ENCODE measurements at places on chromosomes 3 and 15. TPM values are rescaled to one million over a fixed set of nuclear protein-coding genes. Genes with fewer than 3 reads are reported as not detected.

GRCh38 chr15:38904298-38904697 is 339.7 kb upstream of the RASGRP1 start:
- no peak for DNase-seq

DNA sequence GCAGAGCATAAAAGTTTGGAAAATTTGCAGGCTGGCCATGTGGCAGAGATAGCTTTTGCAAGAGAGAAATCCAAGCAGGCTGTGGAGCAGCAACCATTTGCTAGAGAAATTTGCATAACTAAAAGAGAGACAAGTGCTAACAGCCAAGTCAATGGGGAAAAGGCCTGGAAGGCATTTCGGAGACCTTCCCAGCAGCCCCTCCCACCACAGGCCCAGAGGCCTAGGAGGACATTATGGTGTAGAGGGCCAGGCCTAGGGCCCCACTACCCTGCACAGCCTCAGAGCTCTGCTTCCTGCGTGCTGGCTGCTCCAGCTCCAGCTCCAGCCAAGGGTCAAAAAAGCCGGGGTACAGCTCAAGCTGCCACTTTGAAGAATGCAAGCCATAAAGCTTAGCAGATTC is 82.7 kb downstream of the MYO5A start:
- DNase-seq = no peak

GRCh38 chr3:188043891-188044290 is 110.1 kb upstream of the LPP start:
- DNase-seq = no peak

- DNase-seq = peak; percentile 53
These were observed 10.3 kb upstream of the MUSTN1 start for GRCh38 chr3:52845157-52845556.

GRCh38 chr3:172591876-172592771 is 68.9 kb upstream of the TNFSF10 start:
- DNase-seq = no peak

GRCh38 chr15:56490461-56490860 is 25.5 kb upstream of the MNS1 start:
- DNase-seq = no peak

DNA sequence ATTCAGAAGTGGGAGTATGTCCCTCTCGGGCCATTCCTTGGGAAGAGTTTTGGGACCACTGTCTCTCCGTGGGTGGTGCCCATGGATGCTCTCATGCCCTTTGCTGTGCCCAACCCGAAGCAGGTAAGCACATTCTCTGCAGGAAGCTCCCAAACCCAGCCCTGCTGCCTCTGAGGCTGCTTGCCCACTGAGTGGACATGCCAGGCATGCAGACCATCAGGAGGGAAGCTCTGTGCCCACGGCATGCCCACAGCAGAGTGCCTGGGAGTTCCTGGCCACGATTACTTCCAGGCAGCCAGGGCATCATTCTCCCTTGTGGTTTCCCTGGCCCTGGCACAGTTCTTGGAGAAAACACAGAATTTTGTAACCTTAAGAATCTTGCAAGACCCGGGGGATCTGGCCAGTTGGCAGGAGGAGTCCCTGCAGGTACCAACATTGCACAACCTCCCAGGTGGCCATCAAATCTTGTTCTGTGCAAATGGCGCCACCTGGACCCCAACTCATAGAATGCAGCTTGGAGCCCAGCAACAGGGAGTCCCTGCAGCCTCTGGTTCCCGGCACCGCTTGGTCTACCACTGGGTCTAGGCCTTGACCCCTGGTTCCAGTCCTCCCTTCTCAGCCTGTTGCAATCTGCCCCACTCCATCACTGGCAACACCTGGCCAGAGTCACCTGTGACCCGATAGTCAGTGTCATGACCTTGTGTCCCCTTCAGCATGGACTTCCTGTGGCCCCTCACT is 20.4 kb downstream of the FAH start:
- DNase-seq = peak; percentile 34

- DNase-seq = no peak
These were observed 47.2 kb downstream of the IMPG2 start for GRCh38 chr3:101273156-101273555.

DNA sequence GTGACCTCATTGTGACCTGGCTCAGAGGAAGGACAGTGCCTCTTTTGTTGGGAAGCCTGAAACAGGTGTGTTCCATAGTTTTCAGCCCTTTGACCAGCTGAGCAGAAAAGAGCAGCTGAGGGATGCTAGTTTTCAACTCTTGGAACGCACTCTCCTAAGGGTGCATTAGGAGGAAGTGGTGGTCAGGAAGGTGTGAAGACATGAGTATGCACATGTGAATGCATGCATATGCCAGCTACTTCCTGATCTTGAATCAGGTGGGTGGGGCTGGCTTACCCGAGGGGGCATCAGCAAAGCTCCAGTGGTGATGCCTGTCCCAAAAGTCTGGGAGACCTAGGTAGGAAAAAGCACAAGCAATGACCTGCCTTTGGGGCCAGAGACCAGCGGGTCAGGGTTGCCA is 23.3 kb upstream of the CEMIP start:
- no peak for DNase-seq

DNA sequence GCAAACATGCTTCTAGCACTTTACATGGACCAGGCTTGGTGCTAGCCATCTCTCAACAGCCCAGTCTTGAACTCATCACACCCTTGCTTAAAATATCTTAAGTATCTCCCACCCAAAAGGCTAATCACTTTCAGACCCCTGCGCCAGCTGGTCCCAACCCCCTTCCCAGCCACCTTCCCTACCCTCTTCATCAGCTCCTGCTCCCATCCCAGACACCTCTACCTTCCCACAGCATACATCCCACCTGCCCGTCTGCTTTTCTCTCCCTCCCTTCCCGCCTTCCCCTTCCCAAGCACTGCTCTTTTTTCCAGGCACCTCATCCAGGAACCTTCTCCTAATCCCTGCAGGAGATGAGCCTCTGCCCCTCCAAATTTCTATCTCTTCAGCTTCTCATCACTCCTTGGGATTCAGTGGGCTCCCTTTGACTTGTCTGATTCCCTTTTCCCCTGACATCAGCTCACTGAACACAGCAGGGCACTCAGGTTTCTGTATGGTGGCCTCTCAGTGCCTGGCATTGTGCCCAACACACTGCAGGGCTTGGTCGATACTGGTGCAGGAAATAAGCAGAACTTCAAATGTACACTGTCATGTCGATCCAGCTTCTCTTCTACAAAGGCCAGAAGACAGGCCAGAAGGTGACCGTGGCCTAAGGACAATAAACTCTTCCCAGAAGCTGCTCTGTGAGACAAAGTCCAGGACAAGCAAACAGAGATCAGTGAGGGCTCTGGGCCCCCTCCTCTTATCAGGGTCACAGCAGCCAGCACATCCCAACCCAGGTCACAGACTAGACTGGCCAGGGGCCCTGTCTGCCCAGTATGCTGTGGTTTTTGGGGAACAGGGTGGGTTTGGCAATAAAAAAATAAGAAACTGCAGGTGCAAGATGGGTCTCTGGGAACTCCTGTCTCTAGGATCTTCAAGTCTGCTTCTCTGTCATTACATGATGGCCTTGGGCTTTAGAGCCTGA is 2.2 kb upstream of the ITIH1 start:
- peak; percentile 8 for DNase-seq

- DNase-seq = peak; percentile 20
These were observed 458.9 kb downstream of the FHIT start for GRCh38 chr3:60792249-60792852.

DNA sequence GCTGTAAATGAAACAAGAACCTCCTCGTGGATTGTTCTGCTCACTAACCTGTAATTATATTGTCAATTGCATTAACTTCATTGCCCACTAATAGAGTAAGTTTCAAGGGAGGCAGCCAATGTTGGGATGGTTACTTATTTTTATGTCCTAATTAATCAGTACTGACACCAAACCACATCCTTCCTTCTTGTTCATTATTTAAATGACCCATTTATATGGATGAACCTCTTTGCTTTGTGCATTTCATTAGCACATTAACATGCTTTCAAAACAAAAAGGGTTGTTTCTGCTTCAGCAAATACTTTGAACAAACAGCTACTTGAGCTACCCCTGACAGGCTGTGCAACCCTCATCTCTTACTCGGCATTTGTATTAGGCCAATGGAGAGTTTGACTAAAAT is 374.2 kb downstream of the MECOM start:
- DNase-seq = no peak

DNA sequence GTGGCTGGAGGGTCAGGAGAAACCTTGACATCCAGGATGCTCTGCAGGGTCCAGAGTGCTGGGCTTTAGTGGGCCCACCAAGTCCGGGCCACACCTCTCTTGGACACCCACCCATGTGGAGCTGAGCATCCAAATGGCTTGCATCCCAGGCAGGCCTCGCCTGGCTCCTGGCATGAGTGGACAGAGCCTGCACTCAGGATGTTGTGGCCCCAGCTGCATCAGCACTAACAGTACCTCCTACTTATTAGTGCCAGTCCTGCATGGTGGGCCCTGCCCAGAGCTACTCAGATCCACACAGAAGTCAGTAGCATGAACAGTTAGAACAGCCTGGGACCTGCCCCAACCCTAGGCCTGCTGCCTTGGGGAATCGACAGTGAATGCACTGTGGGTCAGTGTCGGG is 42.2 kb upstream of the MRPS22 start:
- no peak for DNase-seq

GRCh38 chr3:47630810-47631209 is 52.1 kb upstream of the CSPG5 start:
- no peak for DNase-seq

DNA sequence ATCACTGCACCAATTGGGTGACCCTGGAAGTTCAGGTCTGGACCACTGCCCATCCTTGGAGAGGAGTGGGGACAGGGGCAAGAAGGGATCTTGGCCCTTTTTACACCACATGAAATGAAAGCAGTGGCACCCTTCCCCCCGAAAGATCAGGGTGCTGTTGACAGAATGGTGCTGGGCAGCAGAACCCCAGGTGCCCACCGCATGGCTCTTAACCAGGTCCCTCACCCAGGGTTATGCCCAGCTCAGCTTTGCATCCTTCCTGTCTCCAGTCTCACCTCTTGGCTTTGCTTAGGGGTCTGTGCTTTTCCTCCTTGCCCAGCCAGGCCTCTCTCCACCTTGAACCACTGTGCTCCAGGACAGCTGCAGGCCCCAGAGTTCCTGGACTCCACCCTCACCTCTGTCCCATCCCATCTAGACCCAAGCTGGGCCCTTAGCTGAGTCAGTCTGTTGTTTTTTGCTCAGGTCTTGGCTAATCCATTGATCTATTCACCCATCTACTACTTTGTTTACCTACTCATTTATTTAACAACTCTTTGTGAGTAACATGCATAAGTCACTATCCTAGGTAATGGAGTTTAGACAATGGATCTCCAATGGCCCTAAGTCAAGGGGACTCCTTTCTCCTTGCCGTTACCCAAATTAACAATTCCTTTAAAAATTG is 77.1 kb upstream of the PRR23E start:
- no peak for DNase-seq

DNA sequence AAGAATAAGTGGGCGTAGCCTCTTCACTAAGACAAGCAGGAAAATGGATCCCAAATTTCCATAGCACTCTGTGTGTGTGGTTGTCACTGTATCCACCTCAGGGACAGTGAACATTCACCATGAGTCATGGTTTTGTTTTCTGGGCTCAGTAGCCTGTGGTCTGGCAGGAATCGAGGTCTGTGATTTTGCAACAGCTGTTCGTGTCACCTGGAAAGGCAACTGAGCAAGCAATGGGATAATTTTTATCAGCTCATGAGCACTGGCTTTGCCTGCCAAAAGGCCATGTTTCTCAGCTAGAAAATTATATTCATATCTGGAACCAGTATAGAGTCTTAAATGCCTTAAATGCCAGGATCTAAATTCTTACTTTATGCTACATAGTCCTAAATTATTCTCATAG is 60.9 kb downstream of the STRIT1 start:
- peak; percentile 69 for DNase-seq

DNA sequence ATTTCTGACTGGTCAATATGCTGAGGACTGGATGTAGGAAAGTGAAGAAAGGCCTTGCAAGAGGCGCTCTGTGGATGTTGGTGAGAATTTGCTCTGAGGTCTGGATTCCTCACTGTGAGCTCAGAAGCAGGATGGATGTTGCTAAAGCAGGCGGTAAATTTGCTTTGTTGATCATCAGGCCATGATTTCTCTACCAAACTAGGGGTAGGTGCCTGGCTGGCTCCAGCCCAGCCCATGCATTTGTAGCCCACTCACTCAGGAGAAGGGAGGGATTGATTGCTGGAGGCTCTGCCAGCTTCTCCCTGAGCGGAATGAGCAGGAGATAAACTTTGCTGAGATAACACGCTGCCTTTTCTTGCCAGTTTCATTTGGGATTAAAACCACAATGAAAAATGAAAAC is 44.3 kb upstream of the NTRK3 start:
- no peak for DNase-seq

GRCh38 chr15:61315471-61315870 is 86.4 kb upstream of the RORA start:
- no peak for DNase-seq

DNA sequence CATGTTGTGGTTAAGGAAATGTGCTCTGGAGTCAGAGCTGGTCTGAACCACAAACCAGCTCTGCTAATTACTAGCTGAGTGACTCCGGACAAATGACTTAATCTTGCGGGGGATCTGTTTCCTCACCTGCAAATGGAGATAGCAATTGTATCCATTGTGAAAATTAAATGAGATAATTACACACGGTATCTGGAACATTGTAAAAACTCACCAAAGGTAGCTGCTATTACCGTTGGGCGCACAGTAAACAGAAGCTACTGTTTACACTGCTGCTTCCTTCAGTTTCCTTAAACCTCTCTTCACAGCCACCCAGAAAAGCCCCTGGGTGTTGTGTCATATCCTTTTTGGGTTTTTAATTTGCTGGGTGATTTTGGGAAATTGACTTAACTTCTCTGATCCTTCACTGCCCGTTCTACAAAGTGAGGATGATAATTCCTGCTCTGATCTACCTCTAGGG is 107.8 kb downstream of the MEGF11 start:
- DNase-seq = no peak

GRCh38 chr3:24829011-24829581 is 334.4 kb upstream of the THRB start:
- DNase-seq = peak; percentile 43

- no peak for DNase-seq
These were observed 781.9 kb upstream of the GRM7 start for GRCh38 chr3:6079011-6079410.

GRCh38 chr3:184685646-184686045 is 26.2 kb downstream of the MAGEF1 start:
- peak; percentile 68 for DNase-seq

Gene TLR9
- 0.24 TPM for total RNA-seq

Gene CPEB1
- 9.9 TPM for total RNA-seq

Gene TRH
- not detected for total RNA-seq

Gene FETUB
- 1.2 TPM for total RNA-seq

Gene PPP1R14D
- total RNA-seq = 1.7 TPM

Gene CERS3
- total RNA-seq = 4.1 TPM

Gene TMEM45A
- total RNA-seq = 178 TPM

Gene FOXB1
- total RNA-seq = 1.2 TPM

Gene PLA2G4E
- total RNA-seq = 0.72 TPM

Data from umbilical cord (tissue), 2 donors.